ENCODE measurements at places on chromosomes 3 and 15. TPM values are rescaled to one million over a fixed set of nuclear protein-coding genes. Genes with fewer than 3 reads are reported as not detected.

GRCh38 chr15:42286445-42287029 lies 13.3 kb upstream of the TMEM87A start:
- no peaks in the 10 kb centered on the region for H3K27me3 ChIP-seq
- peaks cover 71% of the 10 kb centered on the region for H3K36me3 ChIP-seq
- DNase-seq: no peak

- no peaks in the 10 kb centered on the region for H3K27me3 ChIP-seq
- H3K36me3 ChIP-seq: peaks cover 28% of the 10 kb centered on the region
- H3K4me1 ChIP-seq: peaks cover 21% of the 10 kb centered on the region
- H3K27ac ChIP-seq: no peak overlapping the region
- no peak overlapping the region for H3K4me3 ChIP-seq
Observed at GRCh38 chr3:133938770-133939462, 43.2 kb upstream of the RAB6B start.

- H3K36me3 ChIP-seq: no peaks in the 10 kb centered on the region
- H3K4me1 ChIP-seq: peaks cover 5% of the 10 kb centered on the region
- no peak overlapping the region for H3K27ac ChIP-seq
- DNase-seq: no peak
- no peaks in the 10 kb centered on the region for H3K27me3 ChIP-seq
Observed at GRCh38 chr3:193928354-193929209, 207.4 kb upstream of the HES1 start.

Gene GOLGA6L7
- not detected for total RNA-seq

- H3K4me3 ChIP-seq: no peak overlapping the region
- no peaks in the 10 kb centered on the region for H3K27me3 ChIP-seq
- DNase-seq: peak; percentile 89
- H3K27ac ChIP-seq: peak overlapping the region; percentile 92
- H3K36me3 ChIP-seq: no peaks in the 10 kb centered on the region
Observed at GRCh38 chr3:32109256-32109655, 2.8 kb downstream of the GPD1L start.

DNA sequence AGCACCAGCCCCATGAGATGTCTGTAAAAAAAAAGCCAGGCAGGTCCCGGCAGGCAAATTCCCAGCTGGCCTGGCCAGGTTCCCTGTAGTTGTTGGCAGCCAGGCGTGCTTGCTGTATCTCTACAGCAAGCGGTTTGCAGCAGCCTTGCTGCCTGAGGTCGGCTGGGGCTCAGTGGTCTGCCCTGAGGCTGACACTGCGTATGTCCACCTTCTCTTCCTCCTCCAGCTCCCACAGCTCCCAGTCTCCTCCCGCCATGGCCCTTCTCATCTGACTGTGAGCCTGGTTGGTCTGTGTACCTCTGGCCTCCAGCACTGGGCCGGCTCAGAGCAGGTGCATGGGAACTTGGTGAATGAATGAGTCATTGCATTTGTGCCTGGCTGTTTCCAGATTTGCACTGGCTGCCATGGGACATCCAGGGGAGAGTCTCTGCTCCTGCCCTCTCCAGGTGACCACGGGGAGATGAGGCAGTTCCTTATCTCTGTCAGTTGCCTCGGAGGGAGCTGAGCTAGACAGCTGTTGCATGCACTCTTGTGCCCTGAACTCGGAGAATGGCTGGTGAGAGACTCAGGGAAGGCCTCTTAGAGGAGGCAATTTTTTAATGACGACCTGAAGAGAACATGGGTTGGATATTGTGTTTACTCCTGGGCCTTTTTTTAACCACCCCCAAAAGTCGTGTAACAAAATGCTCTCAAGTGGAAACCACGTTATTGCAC lies 43.0 kb downstream of the SPSB4 start:
- no peaks in the 10 kb centered on the region for H3K36me3 ChIP-seq
- no peak for DNase-seq
- no peak overlapping the region for H3K27ac ChIP-seq
- H3K4me1 ChIP-seq: no peaks in the 10 kb centered on the region
- H3K4me3 ChIP-seq: no peak overlapping the region

Gene GPR176
- 2.4 TPM for total RNA-seq

- H3K4me3 ChIP-seq: peak overlapping the region; percentile 85
- H3K4me1 ChIP-seq: peaks cover 40% of the 10 kb centered on the region
- no peaks in the 10 kb centered on the region for H3K27me3 ChIP-seq
- DNase-seq: no peak
Observed at GRCh38 chr3:100402891-100403290, 1.6 kb downstream of the LNP1 start.

DNA sequence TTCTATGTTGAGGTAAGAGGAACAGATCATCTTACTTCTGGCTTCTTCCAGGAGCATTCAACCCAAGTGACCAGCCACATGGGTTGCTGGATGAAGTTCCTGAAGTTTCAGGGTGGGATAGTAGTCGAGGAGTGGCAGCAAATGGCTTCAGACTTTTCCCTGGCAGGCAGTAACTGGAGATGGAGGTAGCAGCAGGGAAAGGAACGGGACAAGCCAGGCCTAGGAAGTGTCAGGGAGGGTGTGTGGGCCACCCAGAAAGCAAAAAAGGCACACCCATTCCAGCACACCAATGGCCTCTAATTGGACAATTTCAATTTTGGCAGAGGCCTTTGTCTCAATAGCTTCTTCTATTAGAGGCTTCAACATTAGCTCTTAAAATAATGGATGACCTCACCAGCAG lies 498.6 kb upstream of the ATP11B start:
- no peaks in the 10 kb centered on the region for H3K4me1 ChIP-seq
- no peak overlapping the region for H3K27ac ChIP-seq
- no peaks in the 10 kb centered on the region for H3K27me3 ChIP-seq
- H3K4me3 ChIP-seq: no peak overlapping the region

Gene EHHADH
- total RNA-seq: 11.5 TPM

Gene GNL3
- total RNA-seq: 35.2 TPM

Gene LOXL1
- total RNA-seq: 7.6 TPM

DNA sequence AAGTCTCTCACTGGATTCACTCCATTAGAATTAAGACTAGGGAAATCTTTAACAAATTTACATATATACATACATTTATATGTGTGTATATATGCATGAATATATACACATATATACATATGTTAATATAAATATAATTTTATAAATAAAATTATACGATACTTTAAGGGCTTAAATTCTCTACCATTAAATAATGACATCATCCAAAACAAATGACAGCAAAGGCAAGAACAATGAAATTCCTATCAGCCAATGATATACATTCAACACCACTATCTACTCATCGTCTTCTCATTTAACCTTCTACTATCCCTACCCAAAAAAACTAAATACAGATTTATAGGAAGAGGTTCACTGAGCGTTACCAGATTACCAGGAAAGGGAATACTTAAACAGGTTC lies 152.0 kb downstream of the VPS13C start:
- no peak for DNase-seq
- peaks cover 79% of the 10 kb centered on the region for H3K36me3 ChIP-seq

DNA sequence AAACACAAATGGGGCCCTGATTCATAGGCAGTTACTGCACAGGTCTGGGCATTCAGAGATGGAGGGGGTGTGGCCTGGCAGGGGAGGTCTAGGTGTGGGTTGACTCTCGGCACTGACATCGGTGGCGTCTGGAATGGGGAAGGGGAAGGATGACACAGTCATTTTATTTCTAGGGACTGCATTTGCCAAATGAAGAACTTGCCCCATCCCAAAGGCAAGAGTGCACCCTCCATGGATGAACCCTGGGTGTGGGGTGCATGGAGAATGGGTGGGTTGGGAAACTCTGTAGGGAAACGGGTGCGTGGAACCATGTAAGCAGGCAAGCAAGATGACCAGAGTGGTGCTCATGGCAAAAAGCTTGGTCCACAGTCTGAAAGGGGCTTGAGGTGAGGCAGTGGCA lies 24.5 kb downstream of the SLC6A20 start:
- no peaks in the 10 kb centered on the region for H3K27me3 ChIP-seq
- H3K36me3 ChIP-seq: no peaks in the 10 kb centered on the region
- H3K4me1 ChIP-seq: no peaks in the 10 kb centered on the region

GRCh38 chr3:124119056-124119716 lies 127.3 kb upstream of the ROPN1 start:
- peaks cover 26% of the 10 kb centered on the region for H3K4me1 ChIP-seq
- H3K4me3 ChIP-seq: no peak overlapping the region

Gene SEC61A1
- 152 TPM for total RNA-seq

- no peaks in the 10 kb centered on the region for H3K27me3 ChIP-seq
- DNase-seq: no peak
- H3K27ac ChIP-seq: no peak overlapping the region
- H3K4me3 ChIP-seq: no peak overlapping the region
- peaks cover 8% of the 10 kb centered on the region for H3K4me1 ChIP-seq
- H3K36me3 ChIP-seq: no peaks in the 10 kb centered on the region
Observed at GRCh38 chr3:113630956-113631542, 65.4 kb downstream of the USF3 start.

DNA sequence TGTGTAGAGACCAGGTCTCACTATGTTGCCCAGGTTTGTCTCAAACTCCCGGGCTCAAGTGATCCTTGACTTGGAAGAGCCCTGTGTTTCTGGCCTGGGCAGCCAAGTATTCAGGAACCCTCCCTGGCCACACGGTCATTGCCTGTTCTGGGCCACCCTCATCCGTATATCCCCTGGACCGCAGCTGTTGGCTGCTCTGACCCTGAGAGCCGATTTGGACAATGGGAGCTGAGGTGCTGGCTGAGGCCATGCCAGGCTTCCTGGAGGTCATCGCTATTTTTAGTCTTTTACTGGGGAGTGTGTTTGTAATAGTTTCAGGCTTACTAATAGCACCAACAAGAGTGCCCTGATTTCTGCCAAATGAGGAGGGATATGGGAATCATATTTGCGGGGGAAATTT lies 60.7 kb downstream of the ADAMTS7 start:
- no peaks in the 10 kb centered on the region for H3K27me3 ChIP-seq
- H3K27ac ChIP-seq: no peak overlapping the region
- H3K4me1 ChIP-seq: peaks cover 4% of the 10 kb centered on the region
- H3K36me3 ChIP-seq: no peaks in the 10 kb centered on the region
- DNase-seq: no peak

- no peaks in the 10 kb centered on the region for H3K4me1 ChIP-seq
- H3K27me3 ChIP-seq: peaks cover 6% of the 10 kb centered on the region
- DNase-seq: peak; percentile 24
- no peak overlapping the region for H3K27ac ChIP-seq
Observed at GRCh38 chr3:13301286-13301987, 118.7 kb downstream of the NUP210 start.

DNA sequence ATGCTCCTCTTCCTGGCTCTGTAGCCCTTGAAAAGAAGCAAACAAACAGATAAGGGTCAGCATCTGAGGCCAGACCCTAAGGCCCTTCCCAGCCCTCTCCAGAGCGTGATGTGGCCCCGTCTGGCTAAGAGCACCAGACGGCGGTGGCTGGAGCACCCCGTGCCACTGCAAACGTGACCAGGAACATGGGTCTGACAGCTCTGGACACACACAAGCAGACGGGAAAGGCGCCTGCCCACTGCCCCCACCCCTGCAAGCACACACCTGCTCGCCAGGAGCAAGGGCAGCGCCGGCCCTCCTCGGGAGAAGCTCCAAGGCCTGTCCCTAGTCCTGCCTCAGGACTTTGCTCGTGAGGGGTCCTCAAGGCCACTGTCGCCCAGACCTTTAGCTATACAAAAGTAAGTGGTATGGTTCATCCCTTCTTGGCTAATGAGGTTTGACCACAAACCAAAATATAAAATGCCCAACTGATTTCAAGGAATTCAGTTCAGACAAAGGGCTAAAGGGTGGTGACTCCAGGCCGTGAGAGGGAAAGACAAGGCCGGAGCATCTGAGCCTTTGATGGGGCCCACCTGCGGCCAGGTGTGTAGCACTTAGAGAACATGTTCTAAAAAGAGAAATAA lies 90.4 kb downstream of the XXYLT1 start:
- H3K27ac ChIP-seq: peak overlapping the region; percentile 37
- no peaks in the 10 kb centered on the region for H3K36me3 ChIP-seq
- peaks cover 60% of the 10 kb centered on the region for H3K4me1 ChIP-seq
- no peaks in the 10 kb centered on the region for H3K27me3 ChIP-seq
- H3K4me3 ChIP-seq: no peak overlapping the region

GRCh38 chr3:71144525-71145253 lies 438.8 kb downstream of the FOXP1 start:
- H3K4me1 ChIP-seq: peaks cover 8% of the 10 kb centered on the region
- no peak overlapping the region for H3K27ac ChIP-seq
- H3K4me3 ChIP-seq: no peak overlapping the region

DNA sequence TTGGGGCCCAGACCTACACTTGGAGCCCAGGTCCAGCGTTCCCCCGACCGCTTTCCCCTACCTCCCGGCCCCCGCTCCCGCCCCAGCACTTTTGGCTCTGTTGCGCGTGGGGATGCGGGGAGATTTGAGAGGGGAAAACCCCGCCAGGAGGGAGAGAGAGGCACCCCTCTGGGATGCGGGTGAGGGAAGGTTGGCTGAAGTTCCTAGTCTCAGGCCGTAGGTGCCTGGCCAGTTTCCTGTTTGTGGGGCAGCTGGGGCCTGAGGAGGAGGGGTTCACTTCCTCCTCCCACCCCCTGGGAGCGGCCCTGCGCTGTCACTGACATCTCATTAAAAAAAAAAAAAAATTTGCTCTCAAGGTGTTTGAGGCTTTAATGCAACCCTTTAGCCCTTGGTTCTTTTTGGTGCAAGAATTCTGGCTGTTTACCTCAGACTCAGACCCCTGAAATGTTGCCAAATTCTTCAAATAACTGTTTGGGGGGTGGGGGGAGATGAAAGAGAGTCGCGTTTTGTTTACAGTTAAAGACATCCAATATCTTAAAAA lies 2.6 kb downstream of the FAM43A start:
- peak overlapping the region; percentile 88 for H3K27ac ChIP-seq
- no peaks in the 10 kb centered on the region for H3K36me3 ChIP-seq
- H3K4me3 ChIP-seq: peak overlapping the region; percentile 84
- peak; percentile 59 for DNase-seq

DNA sequence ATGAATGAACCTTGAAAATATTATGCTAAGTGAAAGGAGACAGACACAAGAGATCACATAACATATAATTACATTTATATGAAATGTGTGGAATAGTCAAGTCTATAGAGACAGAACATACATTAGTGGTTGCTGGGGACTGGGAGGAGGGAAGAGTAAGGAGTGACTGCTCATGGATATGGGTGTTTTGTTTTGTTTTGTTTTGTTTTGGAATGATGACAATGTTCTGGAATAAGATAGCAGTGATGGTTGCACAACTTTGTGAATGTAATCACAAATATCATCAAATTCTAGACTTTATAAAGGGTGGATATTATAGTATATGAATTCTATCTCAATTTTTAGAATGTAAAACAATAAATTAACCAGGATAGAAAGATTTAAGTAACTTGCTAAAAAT lies 57.4 kb upstream of the PHLDB2 start:
- H3K4me3 ChIP-seq: no peak overlapping the region
- no peaks in the 10 kb centered on the region for H3K36me3 ChIP-seq
- H3K27ac ChIP-seq: peak overlapping the region; percentile 73
- no peaks in the 10 kb centered on the region for H3K27me3 ChIP-seq
- DNase-seq: no peak

DNA sequence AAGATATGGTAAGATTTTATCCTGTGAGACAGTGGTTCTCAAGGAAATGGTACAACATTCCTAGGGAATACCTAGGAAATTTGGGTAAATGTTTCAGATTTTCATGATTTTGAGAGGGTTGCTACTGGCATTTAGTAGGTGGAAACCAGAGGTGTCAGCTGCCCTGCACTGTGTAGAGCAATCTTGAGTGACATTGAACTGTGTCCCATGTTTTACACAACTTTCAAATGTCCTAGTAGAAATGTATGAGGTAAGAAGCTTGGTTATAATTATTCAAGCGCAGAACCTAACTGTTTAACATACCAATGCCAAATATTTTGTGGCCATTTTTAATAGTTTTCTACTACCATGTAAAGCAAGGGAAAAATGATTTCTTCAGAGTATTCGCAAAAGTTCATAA lies 120.4 kb downstream of the GADL1 start:
- no peak overlapping the region for H3K27ac ChIP-seq
- no peak overlapping the region for H3K4me3 ChIP-seq
- H3K4me1 ChIP-seq: no peaks in the 10 kb centered on the region

Gene TGM4
- total RNA-seq: not detected

Gene MINDY2
- 32.9 TPM for total RNA-seq

- no peak overlapping the region for H3K27ac ChIP-seq
- H3K4me3 ChIP-seq: no peak overlapping the region
- no peaks in the 10 kb centered on the region for H3K36me3 ChIP-seq
Observed at GRCh38 chr3:178672275-178672674, 136.0 kb downstream of the KCNMB2 start.

Gene ACTL6A
- total RNA-seq: 36.5 TPM

Gene TRH
- total RNA-seq: not detected

All from lower lobe of right lung (tissue), 2 donors.